ENCODE measurements at places on chromosomes 5 and 9.

DNA sequence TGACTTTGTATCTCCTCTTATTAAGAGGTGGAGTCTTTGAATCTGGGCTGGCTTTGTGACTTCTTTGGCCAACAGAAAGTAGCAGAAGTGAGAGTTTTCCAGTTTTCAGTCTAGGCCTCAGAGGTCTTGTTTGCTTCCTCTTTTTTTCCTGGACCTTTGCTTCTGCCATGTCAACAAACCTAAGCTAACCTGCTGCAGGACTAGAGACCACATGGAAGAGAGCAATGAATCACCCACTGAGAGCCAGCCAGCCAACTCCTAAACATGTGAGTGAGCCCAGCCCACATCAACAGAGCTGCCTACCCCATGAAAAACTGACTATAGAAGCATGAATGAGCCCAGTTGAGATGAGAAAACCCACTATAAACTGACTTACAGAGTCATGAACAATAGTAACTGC lies 29.9 kb downstream of the MRPL22 start:
- no peak for DNase-seq

- no peak for DNase-seq
Measured at GRCh38 chr5:50576265-50576664, 90.2 kb upstream of the PARP8 start.

DNA sequence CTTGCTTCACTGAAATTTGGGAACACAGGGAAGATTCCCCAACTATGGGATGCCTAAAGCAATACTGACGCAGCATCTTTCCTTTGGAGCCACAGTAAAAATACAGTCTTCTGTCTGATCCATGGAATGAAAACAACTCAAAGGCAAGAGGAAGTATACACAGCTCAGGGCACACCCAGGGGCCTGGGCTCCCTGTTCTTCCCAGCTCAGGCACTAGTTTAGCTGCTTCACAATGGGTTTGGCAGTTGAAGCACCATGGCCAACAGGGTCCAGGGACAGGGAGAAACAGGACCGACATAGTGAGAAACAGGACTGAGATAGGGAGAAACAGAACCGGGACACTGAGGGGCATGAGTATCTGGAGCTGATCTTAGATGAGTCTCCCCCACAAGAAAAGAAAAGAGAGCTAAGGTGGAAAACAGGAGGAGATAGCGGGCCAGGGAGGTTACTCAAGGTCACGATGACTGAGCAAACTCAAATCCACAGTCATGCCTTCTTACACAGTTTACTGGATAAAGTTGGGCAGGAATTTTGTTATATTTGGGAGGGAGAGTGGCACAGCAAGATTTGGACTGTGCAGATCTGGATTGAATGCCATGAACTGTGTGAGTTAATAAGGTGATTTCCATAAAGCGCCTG lies 198.8 kb downstream of the SMARCA2 start:
- no peak for DNase-seq

DNA sequence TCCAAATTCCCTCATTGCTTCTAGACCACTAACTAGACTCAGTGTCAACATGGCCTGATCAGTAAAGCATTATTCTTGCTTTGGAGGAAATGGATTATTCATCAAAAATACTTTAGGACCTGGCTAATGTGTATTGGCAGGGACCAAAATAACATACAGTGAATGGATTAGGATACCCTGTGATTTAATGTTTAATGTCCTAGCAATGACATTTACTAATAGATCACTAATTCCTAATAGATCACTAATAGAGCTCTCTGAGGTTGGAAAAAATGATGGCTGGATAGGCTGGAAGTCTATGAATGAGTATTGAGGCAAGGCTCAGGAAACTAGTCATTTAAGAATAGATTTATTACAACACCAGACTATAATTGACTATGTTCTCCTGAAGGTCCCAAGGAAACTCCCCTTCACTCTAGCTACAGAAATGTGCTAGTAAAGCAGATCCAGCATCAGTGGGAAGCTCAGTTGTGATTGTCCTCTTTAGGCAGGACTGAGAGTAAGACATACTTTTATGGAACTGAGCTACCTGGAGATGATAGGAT lies 46.1 kb upstream of the CHSY3 start:
- DNase-seq, result no peak
